ENCODE measurements at places on chromosomes 12 and 14.

GRCh38 chr12:76571256-76571655 is 11.7 kb upstream of the OSBPL8 start:
- no peak overlapping the region for H3K27ac ChIP-seq
- no peak overlapping the region for H3K4me3 ChIP-seq
- H3K36me3 ChIP-seq: no peaks in the 10 kb centered on the region
- H3K4me1 ChIP-seq: peaks cover 9% of the 10 kb centered on the region
- H3K27me3 ChIP-seq: no peaks in the 10 kb centered on the region
- DNase-seq: no peak

- H3K4me3 ChIP-seq: no peak overlapping the region
- peaks cover 15% of the 10 kb centered on the region for H3K27me3 ChIP-seq
- no peak overlapping the region for H3K27ac ChIP-seq
- H3K4me1 ChIP-seq: no peaks in the 10 kb centered on the region
- no peak for DNase-seq
- H3K36me3 ChIP-seq: no peaks in the 10 kb centered on the region
These were observed 218.0 kb downstream of the PPM1H start for GRCh38 chr12:62716866-62717525.

GRCh38 chr12:2277492-2278155 is 224.8 kb downstream of the CACNA1C start:
- H3K4me3 ChIP-seq: no peak overlapping the region
- no peaks in the 10 kb centered on the region for H3K36me3 ChIP-seq
- H3K27ac ChIP-seq: no peak overlapping the region
- no peaks in the 10 kb centered on the region for H3K4me1 ChIP-seq
- DNase-seq: no peak

DNA sequence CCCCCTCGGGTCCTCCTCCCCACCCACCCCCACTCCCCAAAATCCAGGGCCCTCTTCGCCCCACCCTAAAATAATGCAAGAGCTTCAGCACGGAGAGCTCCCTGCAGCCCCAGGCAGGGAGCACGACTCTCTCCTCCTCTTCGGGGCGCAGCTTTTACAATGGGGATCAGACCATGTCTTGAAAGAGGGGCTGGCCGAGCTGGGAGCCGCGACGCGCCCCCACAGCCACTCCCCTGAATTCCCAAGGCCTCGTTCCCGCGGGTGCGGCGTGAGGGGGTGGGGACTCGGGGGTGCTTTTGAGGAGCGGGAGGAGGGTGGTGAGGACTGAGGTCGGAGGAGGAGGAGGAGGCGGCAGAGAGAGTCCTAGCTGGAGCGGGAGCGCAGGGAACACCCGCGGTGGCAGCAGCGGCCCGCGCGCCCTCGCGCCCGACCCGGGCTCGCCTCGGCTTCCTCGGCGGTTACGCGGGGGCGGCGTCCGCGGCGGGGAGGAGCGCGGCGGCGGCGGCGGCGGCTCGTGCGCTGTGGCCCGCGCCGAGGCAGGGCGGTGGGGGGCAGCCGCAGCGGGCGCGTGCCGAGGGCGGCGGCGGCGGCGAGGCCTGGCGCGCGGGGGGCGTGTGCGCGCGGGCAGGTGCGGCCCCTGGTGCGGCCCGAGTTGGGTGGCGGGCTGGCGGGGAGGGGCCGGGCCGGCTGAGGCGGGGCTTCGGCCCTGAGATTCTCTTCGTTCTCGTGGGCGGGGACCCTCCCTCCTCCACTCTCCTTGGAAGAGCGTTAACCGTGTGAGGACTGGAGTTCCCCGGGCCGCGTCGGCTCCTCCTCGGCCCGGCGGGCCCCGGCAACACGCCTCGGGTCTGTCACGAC is at the start of gene ANKS1B:
ANKS1B (minus strand) TSS at position 666 of the 858 bp plus-strand sequence. CDS start 699 bp downstream, outside the sequence.
- no peaks in the 10 kb centered on the region for H3K36me3 ChIP-seq
- H3K27ac ChIP-seq: no peak within 1 kb of the TSS
- peak within 1 kb of the TSS; percentile 72 for H3K4me3 ChIP-seq
- peaks cover 9% of the 10 kb centered on the region for H3K4me1 ChIP-seq

GRCh38 chr12:77001276-77001675 is 64.1 kb downstream of the E2F7 start:
- H3K27ac ChIP-seq: no peak overlapping the region
- no peaks in the 10 kb centered on the region for H3K36me3 ChIP-seq
- DNase-seq: no peak
- no peak overlapping the region for H3K4me3 ChIP-seq

- no peak overlapping the region for H3K27ac ChIP-seq
- no peak for DNase-seq
- no peak overlapping the region for H3K4me3 ChIP-seq
- H3K4me1 ChIP-seq: peaks cover 5% of the 10 kb centered on the region
- H3K27me3 ChIP-seq: no peaks in the 10 kb centered on the region
- peaks cover 29% of the 10 kb centered on the region for H3K36me3 ChIP-seq
These were observed 186.4 kb downstream of the ANO6 start for GRCh38 chr12:45402288-45402687.

- H3K4me3 ChIP-seq: no peak overlapping the region
- DNase-seq: peak; percentile 24
- peaks cover 39% of the 10 kb centered on the region for H3K27me3 ChIP-seq
- H3K27ac ChIP-seq: no peak overlapping the region
- H3K36me3 ChIP-seq: no peaks in the 10 kb centered on the region
- no peaks in the 10 kb centered on the region for H3K4me1 ChIP-seq
These were observed 46.7 kb downstream of the TMCC3 start for GRCh38 chr12:94603434-94604365.

DNA sequence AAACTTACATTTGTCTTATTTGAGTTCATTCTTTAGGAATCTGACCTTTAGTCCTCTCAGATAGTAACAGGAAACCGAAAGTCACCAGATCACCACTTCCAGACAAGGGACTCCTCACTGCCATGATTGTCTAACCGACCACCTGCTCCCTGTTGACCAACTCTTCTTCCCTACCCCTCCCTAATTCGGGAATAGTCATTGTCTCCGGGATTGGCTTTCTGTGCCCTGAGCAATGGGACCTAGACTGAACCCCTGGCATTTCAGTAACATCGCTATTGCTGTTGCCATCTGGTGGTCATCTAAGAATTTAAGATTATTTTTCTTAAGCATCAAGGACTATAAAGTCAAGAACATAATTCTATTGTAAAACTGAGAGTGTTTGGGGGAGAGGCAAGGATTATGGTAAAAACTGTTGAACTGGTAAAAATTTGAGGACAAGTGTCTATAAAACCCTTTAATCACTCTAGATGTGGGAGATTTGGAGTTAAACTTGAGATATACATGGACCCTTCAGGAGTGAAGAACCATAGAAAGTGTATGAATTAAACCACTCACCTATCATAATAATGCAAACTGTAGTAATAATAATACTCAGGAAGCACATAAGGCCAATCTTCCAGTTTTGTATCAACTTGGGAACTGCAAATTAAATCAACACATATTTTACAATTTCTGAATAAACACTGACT is 6.3 kb downstream of the CLEC2A start:
- H3K27me3 ChIP-seq: peaks cover 28% of the 10 kb centered on the region
- no peak overlapping the region for H3K27ac ChIP-seq
- no peak for DNase-seq
- peak overlapping the region; percentile 34 for H3K4me3 ChIP-seq

GRCh38 chr12:92425165-92425564 is 277.6 kb upstream of the PLEKHG7 start:
- H3K27ac ChIP-seq: no peak overlapping the region
- H3K36me3 ChIP-seq: peaks cover 3% of the 10 kb centered on the region

DNA sequence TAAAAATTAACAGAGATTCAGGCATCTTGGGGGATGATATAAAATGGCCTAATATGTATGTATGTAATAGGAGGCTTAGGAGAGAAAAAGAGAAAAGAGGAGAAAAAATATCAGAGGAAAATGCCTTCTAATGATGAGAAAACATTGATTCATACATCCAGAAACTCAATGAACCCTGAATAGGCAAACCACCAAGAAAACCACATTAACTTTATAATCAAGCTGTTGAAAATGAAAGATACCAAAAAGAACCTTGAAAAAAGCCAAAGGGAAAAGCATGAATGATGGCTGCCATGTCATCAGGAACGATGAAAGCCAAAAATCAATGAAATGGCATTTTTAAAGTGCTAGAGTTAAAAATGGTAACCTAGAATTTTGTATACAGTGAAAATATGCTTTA is 180.2 kb downstream of the EPS8 start:
- peaks cover 2% of the 10 kb centered on the region for H3K27me3 ChIP-seq
- no peaks in the 10 kb centered on the region for H3K4me1 ChIP-seq
- no peak for DNase-seq
- no peaks in the 10 kb centered on the region for H3K36me3 ChIP-seq
- no peak overlapping the region for H3K27ac ChIP-seq

GRCh38 chr12:40137252-40137651 is 31.4 kb upstream of the SLC2A13 start:
- H3K4me3 ChIP-seq: no peak overlapping the region
- H3K27me3 ChIP-seq: peaks cover 8% of the 10 kb centered on the region
- H3K36me3 ChIP-seq: no peaks in the 10 kb centered on the region
- no peak for DNase-seq

- peak overlapping the region; percentile 2 for H3K27ac ChIP-seq
- H3K4me3 ChIP-seq: no peak overlapping the region
- no peaks in the 10 kb centered on the region for H3K27me3 ChIP-seq
- H3K36me3 ChIP-seq: no peaks in the 10 kb centered on the region
These were observed 98.6 kb downstream of the ARF6 start for GRCh38 chr14:49991491-49991890.

DNA sequence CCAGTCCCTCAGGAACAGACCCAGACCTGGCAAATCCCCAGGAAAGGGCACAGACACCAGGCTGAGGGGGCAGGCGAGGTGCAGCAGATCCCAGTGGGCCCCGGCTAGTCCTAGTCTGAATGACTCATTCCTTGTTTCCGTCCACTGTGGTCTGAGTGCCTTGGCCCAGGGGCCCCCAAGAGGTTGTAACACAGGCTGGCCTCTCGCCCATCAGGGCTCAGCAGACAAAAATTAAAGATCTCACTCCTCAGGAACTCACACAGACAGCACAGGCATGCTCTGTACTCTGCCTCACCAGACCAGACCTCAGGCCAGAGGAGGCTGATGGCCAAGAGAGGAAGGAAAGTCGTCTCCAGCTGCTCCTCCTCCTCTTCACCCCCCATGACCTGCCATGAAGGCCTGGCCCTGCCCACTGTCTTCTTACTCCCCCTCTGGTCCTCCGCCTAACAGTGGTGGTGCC is 7.7 kb upstream of the LTBP2 start:
- DNase-seq: no peak
- H3K4me3 ChIP-seq: no peak overlapping the region
- H3K27ac ChIP-seq: no peak overlapping the region
- peaks cover 57% of the 10 kb centered on the region for H3K4me1 ChIP-seq
- H3K36me3 ChIP-seq: no peaks in the 10 kb centered on the region

DNA sequence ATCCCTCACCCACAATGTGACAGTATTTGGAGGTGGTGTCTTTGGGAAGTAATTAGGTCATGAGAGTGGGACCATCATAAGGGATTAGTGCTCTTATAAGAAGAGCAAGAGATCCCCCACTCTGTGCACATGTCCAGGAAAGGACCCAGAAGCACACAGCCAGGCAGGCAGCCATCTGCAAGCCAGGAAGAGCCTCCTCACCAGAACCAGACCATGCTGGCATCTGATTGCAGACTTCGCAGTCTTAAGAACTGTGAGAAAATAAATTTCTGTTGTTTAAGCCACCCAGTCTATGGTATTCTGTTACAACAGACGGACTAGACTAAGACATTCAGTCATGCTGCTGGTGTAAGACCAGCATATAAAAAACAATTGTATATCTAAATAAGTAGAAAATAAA is 69.8 kb downstream of the EFCAB11 start:
- H3K27me3 ChIP-seq: peaks cover 3% of the 10 kb centered on the region
- H3K4me1 ChIP-seq: no peaks in the 10 kb centered on the region
- H3K4me3 ChIP-seq: no peak overlapping the region
- no peak overlapping the region for H3K27ac ChIP-seq

- no peaks in the 10 kb centered on the region for H3K4me1 ChIP-seq
- H3K4me3 ChIP-seq: no peak overlapping the region
- H3K27ac ChIP-seq: no peak overlapping the region
- H3K36me3 ChIP-seq: no peaks in the 10 kb centered on the region
- H3K27me3 ChIP-seq: no peaks in the 10 kb centered on the region
These were observed 183.8 kb downstream of the TMEM132C start for GRCh38 chr12:128450810-128451209.

- peaks cover 5% of the 10 kb centered on the region for H3K27me3 ChIP-seq
- no peak overlapping the region for H3K4me3 ChIP-seq
- no peak for DNase-seq
- H3K36me3 ChIP-seq: no peaks in the 10 kb centered on the region
These were observed 91.8 kb upstream of the RIN3 start for GRCh38 chr14:92421751-92422150.

GRCh38 chr14:29637411-29637810 is 290.2 kb downstream of the PRKD1 start:
- no peaks in the 10 kb centered on the region for H3K36me3 ChIP-seq
- H3K4me3 ChIP-seq: no peak overlapping the region
- H3K4me1 ChIP-seq: no peaks in the 10 kb centered on the region
- DNase-seq: no peak

DNA sequence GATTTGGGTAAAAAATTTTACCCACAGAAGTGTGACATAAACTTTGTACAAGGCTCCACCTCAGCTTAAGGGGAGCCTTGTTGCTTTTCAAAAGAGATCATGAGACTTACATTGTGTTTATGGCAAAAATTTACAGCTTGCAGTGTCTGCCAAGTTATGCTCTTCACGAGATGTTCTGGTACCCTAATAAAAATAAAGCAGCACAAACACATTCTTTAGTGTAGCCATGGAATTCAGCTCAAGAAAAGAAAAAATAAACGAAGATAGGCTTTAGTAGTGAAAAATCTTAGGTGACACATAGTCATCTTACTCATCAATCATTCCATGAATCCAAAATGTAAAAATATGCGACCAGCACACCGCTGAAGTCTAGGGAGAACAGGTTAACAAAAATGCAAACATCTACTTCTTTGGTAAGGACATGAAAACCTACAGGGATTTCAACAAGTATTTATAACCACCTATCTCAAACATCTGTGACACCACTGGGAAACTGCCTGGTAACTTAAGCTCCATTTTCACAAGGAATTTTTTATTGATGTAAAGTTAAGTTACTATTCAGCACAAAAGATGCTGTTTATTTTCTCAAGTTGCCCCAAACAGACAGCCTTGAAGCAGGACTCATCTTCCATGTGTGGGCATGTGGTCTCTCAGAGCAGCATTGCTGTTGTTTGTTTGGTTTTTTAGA is 32.9 kb downstream of the DMAC2L start:
- peaks cover 19% of the 10 kb centered on the region for H3K27me3 ChIP-seq
- peaks cover 8% of the 10 kb centered on the region for H3K36me3 ChIP-seq
- peaks cover 27% of the 10 kb centered on the region for H3K4me1 ChIP-seq
- H3K27ac ChIP-seq: no peak overlapping the region
- H3K4me3 ChIP-seq: no peak overlapping the region

DNA sequence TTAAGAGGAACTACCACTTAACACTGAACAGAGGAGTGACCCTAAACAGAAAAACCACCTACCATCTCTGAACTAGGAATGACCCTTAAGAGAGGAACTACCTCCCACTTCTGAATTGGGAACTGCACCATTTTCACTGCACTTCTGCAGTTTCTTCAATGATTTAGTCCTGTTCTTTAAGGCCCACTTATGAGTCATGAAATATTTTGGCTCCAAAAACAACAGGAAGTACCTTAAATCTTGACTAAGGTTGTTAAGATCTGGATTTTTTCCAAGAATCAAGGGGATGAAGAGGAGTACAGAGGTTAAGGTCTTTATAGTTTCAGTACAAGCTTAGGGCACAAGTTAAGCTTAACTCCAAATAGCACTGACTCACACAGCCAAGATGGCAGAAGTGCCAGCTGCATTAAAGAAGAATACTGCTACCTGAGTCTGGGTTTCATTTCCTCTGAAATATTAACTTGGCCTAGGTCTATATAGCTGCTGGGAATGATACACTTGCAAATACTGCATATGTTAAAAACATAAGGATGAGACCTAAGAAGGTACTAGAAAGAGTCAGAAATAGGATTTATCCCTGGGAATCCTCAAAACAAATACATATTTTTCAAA is 4.2 kb downstream of the NPC2 start:
- H3K27ac ChIP-seq: no peak overlapping the region
- peaks cover 3% of the 10 kb centered on the region for H3K4me1 ChIP-seq
- no peaks in the 10 kb centered on the region for H3K36me3 ChIP-seq

Measured in activated T-helper 2 cell treated with anti-CD3 and anti-CD28 coated beads, Interferon-gamma antibody, Interleukin-2, Interleukin-4, amounts not matched to agents 10 μg/mL and 5 μg/mL and 100 μg/mL, durations not matched to agents 14 hours and 24 hours and 36 hours (primary cell).